ENCODE measurements at places on chromosomes 7 and 10.

DNA sequence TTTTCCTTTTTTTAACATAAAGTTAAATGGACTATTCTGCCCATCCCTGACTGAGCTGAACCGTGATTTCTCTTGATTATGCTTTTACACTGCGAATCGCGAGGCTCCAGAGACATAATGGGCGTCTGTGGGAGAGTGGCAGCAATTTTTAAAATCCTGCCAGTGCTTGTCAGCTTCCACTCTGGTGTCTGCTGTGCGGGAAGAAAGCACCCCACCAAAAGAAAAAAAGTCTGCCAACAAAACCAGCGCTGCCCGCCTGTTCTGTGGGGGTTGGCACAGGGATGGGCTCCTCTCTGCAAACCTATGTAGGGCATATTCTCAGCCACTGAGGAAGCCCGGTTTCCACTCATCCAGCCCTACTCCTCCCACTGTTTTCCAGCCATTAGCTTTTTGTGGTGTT, 592.3 kb upstream of the GALNT17 start:
- DNase-seq = no peak

- DNase-seq = no peak
Observed at GRCh38 chr7:1096156-1097119, 8.5 kb downstream of the GPER1 start.

GRCh38 chr7:37027104-37027503, 302.8 kb upstream of the AOAH start:
- no peak for DNase-seq

GRCh38 chr10:29671228-29671780, 36.5 kb upstream of the SVIL start:
- no peak for DNase-seq

- no peak for DNase-seq
Observed at GRCh38 chr7:89145801-89146200, 350.3 kb upstream of the TEX47 start.

DNA sequence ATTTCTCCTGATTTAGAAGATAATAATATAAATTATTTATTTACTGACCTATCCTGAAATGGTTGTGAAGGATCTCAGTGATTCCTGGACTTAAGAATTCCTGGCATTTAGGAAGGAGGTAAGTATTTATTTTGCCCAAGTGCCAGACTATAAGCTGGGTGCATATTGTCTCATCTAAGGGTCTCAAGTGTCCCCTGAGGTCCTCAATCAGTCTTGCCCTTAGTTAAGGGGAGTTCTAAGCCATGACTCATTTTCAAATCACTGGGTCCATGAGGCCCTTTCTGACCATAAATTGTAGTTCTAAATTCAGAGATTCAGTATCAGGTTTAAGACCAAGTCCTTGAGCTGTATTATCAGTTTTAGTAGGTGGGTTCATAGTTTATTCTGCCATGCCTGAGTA, 251.6 kb upstream of the MEOX2 start:
- no peak for DNase-seq

GRCh38 chr10:66349726-66350125, 576.1 kb upstream of the LRRTM3 start:
- no peak for DNase-seq

- DNase-seq = no peak
Observed at GRCh38 chr7:131459256-131459655, 97.2 kb downstream of the PODXL start.

- no peak for DNase-seq
Observed at GRCh38 chr10:113585949-113586348, 33.1 kb downstream of the HABP2 start.

- no peak for DNase-seq
Observed at GRCh38 chr10:45447416-45447815, 73.4 kb downstream of the ALOX5 start.

- no peak for DNase-seq
Observed at GRCh38 chr10:69312528-69312927, 34.2 kb downstream of the HK1 start.

DNA sequence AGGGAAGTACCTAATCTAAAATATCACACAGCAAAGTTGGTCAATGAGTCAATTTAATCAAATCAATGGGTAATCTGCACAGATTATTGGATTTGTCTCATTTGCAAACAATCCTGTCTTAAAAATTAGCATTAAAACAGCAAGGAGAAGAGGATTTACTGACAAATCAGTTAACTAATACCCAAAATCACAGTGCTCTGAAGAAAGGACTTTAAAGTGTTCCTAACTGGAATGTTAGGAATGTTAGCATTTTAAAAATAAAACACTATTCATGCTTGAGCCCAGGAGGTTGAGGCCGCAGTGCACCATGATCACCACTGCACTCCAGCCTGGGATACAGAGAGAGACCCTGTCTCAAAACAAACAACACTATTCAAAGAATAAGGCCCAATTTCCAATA, 83.1 kb downstream of the CHCHD3 start:
- no peak for DNase-seq

DNA sequence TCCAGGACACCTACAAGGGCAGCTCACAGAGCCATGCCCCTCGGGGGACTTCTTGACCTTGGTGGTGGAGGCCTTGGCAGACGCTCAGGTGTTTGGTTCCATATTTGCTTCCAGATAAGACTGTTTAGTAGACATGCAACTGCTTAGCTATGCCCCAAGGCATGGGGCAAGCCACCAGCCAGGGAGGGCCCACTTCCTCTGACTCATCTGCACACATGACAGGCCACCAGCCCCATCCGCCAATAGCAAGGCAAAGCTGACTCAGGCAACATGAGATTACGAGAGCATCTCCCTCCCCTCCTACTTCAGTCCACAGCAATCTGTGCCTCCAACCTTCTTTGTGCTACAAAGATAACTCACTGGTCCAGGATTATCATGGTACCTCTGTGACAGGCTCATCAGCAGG, 54.9 kb downstream of the KCNMA1 start:
- DNase-seq = no peak

GRCh38 chr7:143929224-143929920, 5.7 kb upstream of the OR2F2 start:
- no peak for DNase-seq

- DNase-seq = no peak
Observed at GRCh38 chr7:27399791-27400567, 157.4 kb downstream of the EVX1 start.

GRCh38 chr7:121273467-121274167, 55.2 kb upstream of the WNT16 start:
- DNase-seq = no peak

DNA sequence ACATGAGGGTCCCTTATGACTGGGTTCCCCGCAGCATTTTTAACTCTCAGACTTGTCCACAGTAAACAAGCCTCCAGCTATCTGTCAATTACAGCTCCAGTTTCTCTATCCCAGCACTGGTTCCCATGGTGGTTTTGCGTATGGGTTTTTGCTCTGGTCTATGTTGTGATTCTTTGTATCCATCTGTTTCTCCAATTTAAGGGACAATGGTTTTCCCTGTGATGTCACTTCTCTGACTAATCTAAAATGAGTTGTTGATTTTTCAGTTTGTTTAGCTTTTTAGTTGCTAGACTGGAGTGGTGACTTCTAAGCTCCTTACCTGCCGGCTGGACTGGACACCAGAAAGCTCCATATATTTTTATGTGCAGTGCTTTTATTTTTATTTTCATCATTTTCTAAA, 303.7 kb downstream of the INHBA start:
- no peak for DNase-seq

- DNase-seq = no peak
Observed at GRCh38 chr10:66926841-66927240, 1.0 kb downstream of the LRRTM3 start.

- no peak for DNase-seq
Observed at GRCh38 chr10:48905311-48905710, 34.3 kb downstream of the LRRC18 start.

DNA sequence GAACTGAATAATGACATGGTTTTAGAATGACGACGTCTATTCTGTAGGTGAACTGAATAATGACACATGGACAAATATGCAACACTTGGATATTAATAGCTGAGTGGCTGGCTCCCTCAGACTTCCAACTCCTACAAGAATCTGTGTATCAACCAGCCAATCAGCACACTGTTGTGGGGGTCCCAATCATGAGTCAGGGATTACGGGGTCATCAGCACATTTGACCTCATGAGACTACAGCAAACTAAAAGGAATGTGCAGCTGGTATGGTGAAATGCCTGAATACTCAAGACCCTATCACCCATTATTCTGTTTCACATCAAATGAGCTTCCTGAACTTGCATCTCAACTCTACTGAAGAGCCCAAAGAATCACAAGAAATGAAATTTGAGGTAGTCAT, 192.5 kb downstream of the ANK3 start:
- DNase-seq = no peak

DNA sequence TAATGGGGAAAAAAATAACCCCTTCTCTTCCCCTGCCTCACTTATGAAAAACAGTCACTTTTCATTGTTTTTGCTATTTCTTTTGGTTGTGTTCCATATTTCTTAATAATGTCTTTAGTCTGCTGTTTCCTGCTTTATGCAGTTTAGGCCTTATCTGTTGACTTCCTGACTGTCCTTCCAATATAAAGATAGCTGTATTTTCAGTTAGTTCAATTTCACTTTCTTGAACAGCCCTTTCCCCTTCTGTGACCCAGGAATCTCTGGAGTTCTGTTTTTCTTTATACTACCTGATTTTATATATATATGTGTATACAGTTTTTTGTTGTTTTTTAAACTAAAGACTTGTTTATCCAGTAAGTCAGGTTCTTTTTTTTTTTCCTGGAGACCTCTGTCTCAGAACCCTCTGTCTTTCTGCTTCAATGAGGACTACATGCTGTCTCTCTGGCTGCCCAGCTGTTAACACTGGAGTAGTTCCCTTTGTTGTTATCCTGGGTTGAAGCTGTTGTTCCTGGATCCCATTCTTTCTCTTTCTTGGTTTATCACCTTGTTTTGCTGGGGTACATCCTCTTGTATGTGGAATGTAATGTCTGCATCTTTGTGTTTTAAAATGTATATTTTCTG, 87.2 kb downstream of the GSDME start:
- DNase-seq = no peak

DNA sequence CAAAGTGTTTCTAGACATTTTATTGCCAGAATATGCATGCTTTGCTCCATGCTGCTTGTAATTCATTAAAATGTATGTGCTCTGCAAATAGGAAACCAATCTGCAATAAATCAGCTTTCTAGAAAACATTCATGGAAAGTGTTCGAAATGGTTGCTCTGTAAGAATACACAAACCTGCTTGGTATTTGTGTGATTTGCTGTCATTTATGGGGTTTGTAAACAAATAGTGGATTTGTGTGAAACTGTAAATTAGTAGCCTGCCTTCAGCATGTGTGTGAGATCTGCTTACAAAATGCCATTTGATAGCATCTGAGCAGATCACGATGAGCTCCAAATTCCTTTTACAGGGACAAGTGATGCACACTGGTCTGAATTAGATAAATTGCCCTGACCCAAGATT, 219.0 kb upstream of the CSTF2T start:
- no peak for DNase-seq

DNA sequence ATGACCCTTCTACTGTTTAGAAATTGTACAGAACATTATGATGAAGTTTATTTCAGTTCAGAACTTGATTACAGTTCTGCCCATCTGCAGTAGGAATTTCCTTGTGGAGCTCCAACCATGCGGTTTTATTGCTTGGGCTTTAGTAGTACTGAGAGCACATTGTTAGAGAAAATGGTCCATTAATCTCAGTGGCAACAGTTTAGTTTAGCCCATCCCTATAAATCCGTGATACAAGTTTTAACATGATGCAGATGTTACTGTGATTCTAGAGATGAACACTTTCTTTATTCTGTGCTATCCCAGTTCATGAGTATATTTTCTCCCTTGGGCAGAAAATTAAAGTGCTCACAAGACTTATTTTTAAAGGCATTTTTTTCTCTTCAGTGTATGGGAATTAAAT, 84.8 kb upstream of the FZD8 start:
- no peak for DNase-seq

GRCh38 chr7:132571970-132572369, 4.3 kb downstream of the PLXNA4 start:
- DNase-seq = no peak

GRCh38 chr10:62046522-62047227, 145.2 kb downstream of the ARID5B start:
- DNase-seq = no peak

GRCh38 chr7:16847381-16847860, 34.4 kb downstream of the AGR3 start:
- DNase-seq = peak; percentile 81

DNA sequence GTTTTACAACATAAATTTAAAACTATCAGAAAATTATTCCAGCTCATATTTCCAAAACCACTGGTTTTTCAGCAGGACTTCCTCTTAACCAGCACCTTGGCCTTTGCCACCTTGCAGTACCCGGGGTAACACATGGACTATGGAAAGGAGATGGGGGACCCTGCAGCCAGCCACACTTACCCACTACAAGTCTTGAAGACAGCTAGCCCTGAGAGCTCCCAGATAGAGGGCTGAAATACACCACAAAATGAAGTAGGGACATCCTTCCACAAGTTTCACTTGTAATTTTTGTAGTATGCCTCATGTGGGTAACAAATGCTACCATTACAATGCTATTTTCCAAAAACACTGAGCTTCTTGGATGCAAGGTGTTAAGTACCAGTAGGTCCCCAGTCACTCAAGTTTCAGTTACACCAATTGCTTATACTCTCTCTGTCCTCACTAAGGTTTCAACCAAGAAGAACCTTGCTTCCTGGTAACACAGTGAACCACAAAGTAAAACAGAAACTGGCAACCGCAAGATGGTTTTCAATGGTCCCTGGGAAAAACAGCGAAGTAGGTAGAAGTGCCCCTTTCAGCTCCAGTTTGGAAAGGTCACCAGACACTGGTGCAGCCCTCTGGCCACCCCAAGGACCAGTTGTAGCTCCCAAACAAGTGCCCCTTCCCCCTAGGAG, 110.9 kb downstream of the SGMS1 start:
- DNase-seq = no peak

GRCh38 chr10:25858076-25858475, 76.0 kb upstream of the MYO3A start:
- no peak for DNase-seq

DNA sequence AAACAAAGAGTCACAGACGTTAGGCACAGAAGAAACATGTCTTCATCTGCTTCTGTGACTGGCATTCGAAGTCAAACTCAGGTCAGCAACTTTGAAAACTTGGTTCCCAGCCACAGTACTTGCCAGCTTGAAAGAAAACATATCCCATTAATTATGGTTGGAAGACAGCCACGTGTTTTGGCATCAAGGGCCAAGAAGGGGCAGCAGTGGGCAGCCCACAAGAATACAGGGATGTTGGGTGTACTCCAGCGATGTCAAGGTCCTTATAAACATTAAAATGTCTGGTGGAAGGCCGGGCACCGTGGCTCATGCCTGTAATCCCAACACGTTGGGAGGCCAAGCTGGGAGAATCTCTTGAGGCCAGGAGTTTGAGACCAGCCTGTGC, 29.5 kb downstream of the JCAD start:
- DNase-seq = no peak

- DNase-seq = no peak
Observed at GRCh38 chr10:71382757-71383156, 14.0 kb upstream of the CDH23 start.

GRCh38 chr10:34249634-34250033, 565.5 kb downstream of the PARD3 start:
- DNase-seq = peak; percentile 40

DNA sequence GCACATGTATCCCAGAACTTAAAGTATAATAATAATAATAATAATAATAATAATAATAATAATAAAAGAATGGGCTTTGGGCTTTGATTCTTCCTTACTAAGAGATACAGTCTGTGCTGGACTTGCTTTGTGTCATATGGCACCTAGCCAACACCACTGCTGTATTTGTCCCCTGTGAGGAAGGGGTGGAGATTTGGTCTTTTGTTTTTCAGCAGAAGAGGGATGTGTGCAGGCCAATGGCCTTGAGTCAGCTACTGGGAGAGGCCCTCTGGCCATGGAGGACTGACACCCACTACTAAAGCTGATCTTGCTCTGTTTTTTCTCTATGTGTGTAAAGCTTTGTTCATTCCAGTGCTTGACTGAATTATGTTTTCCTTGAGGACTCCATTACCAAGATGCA, 573.0 kb upstream of the PCDH15 start:
- peak; percentile 15 for DNase-seq

All from NCI-H146 (cell line).